Neural crest cell (in vitro differentiated cells): ENCODE measurements at places on chromosomes 7 and 10. TPM values are rescaled to one million over a fixed set of nuclear protein-coding genes. Genes with fewer than 3 reads are reported as not detected.
A peak's percentile ranks its signal among the peaks of the same experiment; 100 is the strongest.

The ASZ1 gene
- not detected in 2 replicates for total RNA-seq

GRCh38 chr10:49009199-49009979 lies 69.7 kb upstream of the LRRC18 start:
- no peaks in the 10 kb centered on the region for H3K27me3 ChIP-seq
- no peak overlapping the region for H3K4me3 ChIP-seq
- H3K4me1 ChIP-seq = peaks cover 13% of the 10 kb centered on the region
- DNase-seq = no peak
- H3K27ac ChIP-seq = no peak overlapping the region
- H3K36me3 ChIP-seq = no peaks in the 10 kb centered on the region

DNA sequence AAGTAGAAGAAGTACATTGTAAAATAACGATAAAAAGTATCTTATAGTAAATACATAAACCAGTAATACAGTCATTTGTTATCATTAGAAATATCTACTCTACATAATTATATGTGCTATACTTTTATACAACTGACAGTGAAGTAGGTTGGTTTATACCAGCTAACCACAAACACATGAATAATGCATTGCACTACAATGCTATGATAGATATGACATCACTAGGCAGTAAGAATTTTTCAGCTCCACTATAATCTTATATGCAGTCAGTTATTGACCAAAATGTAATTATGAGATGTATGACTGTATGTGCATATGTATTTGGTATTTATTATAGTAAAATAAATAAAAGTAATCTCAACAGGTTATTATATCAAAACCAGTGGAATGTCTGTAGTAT lies 23.4 kb upstream of the SGCE start:
- H3K27me3 ChIP-seq = no peaks in the 10 kb centered on the region
- H3K4me3 ChIP-seq = no peak overlapping the region
- peaks cover 8% of the 10 kb centered on the region for H3K4me1 ChIP-seq
- DNase-seq = no peak

DNA sequence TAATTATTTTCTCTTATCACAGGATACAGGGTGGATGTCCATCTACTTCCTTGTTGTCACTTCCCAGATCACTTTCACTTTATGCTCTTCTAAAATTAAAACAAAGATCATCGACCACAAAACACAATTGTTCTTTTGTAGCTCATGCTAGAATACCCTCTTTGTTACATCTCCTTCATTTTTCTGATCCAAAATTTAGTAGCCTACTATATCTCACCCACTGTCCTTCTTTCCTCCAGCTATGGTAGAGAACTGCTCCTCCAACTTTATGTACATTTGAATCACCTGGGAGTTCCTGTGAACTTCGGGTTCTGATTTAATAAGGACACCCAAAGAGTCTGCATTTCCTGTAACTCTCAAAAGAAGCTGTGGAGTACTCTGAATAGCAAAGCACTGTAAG lies 1.2 kb upstream of the AHR start:
- no peak for DNase-seq
- peaks cover 44% of the 10 kb centered on the region for H3K27me3 ChIP-seq
- peaks cover 7% of the 10 kb centered on the region for H3K36me3 ChIP-seq
- H3K4me3 ChIP-seq = peak overlapping the region; percentile 91
- peaks cover 24% of the 10 kb centered on the region for H3K4me1 ChIP-seq
